ENCODE measurements at places on chromosomes 6 and 20.

GRCh38 chr20:53907968-53908751, 162.2 kb downstream of the BCAS1 start:
- no peak for DNase-seq

- no peak for DNase-seq
Measured at GRCh38 chr20:3786126-3786484, 435 bp downstream of the CENPB start.

- DNase-seq, result no peak
Measured at GRCh38 chr6:21429291-21429690, 164.3 kb upstream of the SOX4 start.

GRCh38 chr6:50062051-50062450, 12.3 kb upstream of the DEFB112 start:
- no peak for DNase-seq

GRCh38 chr20:37276494-37277252, 12.8 kb upstream of the MANBAL start:
- DNase-seq, result no peak

- no peak for DNase-seq
Measured at GRCh38 chr6:23532227-23532626, 593.8 kb upstream of the NRSN1 start.

DNA sequence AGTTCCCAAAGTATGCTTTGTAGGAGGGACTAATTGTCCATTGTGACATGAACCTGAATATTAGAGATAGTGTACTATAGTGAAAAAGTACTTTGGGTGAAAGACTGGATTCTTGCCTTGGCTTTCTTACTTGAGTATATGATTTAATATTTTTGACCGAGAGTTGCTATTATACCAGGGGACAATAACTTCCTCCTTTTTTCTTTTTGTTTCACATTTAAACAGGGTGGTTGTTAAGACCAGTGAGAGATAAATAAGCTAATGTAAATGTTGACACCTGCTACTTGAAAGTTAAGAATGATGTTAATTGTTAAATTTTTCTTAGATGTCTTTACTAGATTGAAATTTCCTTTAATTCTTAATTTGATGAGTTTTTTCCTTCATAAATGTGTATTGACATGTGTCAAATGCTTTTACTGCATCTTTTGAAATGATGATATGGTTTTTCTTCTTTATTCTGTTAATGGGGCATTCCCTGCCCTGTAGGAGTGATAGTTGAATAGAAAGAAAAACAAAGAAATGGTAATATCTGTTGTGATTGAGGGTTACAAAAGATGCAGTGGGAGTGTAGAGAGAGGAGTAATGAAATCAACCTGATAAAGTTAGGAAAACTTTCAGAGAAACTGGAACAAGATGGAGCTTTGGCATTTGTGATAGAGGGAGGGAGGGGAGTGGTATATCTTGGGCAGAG, 48.4 kb downstream of the ZFAND3 start:
- DNase-seq, result no peak

- DNase-seq, result no peak
Measured at GRCh38 chr6:149846321-149846720, 17.8 kb downstream of the LRP11 start.

- DNase-seq, result no peak
Measured at GRCh38 chr20:33067806-33068205, 11.6 kb upstream of the BPIFB4 start.
